NB4 (cell line): ENCODE measurements at places on chromosomes 16 and 17.

GRCh38 chr16:23501291-23501690 lies 9.0 kb downstream of the GGA2 start:
- DNase-seq, result no peak

GRCh38 chr16:58970775-58971174 lies 236.7 kb upstream of the GOT2 start:
- no peak for DNase-seq

DNA sequence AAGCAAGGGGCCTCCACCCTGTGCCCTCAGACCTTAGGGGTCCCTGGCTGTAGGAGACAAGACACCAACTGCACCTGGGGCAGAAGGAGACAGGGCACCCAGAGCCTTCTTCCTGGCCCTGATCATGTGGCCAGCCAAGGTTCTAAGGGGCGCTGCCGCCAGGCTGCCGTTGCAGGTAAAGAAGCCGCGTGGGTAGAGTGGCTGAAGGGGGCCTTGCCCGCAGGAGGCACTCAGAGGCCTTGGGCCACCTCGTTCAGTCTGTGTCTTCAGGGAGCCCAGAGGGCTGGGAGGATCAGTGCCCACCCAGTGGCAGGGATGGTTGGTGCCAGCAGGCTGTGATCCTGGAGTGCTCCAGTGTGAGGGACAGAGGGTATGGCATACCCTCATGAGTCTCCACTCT lies 1.6 kb upstream of the AATK start:
- DNase-seq, result no peak

- DNase-seq, result peak; percentile 81
These were observed 20.4 kb downstream of the CA4 start for GRCh38 chr17:60169921-60170817.

GRCh38 chr16:49867796-49868668 lies 12.1 kb upstream of the ZNF423 start:
- DNase-seq, result no peak

- no peak for DNase-seq
These were observed 10.0 kb upstream of the MPRIP start for GRCh38 chr17:17032131-17032692.

DNA sequence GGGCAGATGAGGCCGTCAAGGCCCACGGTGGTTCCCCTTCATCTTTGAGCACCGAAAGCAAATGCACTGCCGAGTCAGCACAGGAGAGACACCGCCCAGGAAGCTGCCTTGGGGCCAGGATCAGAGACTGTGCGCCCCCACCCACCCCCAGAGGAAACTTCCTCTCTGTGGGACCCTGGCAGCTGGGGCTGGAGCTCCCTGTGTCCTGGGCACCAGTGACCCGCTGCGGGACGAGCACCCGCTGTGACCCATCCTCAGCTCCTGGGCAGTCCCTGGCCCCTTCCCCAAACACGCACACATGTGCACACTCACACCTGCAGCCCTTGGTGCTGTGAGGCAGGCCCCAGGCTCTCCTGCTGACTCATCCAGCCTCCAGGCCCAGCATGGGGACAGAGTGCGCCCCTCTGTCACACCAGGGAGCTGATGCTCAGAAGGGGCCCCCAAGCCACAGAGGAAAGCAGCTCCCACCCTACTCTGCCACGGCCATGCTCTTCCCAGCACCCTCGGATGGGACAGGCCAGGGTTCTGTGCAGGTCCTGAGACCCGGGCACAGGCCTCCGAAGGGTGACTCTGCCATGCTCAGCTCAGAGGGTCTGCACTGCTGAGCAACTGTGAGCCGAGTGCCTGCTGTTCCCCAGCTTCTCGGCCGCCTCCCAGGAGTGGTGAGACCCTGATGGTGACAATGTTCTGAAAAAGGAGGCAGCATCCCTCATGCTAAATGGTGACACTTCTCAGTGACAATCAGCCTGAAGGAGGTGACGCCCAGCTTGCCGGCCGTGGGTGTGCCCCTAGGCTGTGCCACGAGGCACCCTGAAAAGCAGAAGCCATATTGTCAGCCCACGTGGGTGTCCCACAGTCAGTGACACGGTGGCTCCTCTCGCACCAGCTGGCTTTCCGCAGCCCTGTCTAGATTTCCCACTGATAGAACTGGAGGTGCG lies 3.6 kb downstream of the PIEZO1 start:
- DNase-seq, result peak; percentile 84

- DNase-seq, result no peak
These were observed 58.3 kb downstream of the RAI1 start for GRCh38 chr17:17739388-17740066.

- no peak for DNase-seq
These were observed 913 bp downstream of the CDIP1 start for GRCh38 chr16:4537376-4538343.

DNA sequence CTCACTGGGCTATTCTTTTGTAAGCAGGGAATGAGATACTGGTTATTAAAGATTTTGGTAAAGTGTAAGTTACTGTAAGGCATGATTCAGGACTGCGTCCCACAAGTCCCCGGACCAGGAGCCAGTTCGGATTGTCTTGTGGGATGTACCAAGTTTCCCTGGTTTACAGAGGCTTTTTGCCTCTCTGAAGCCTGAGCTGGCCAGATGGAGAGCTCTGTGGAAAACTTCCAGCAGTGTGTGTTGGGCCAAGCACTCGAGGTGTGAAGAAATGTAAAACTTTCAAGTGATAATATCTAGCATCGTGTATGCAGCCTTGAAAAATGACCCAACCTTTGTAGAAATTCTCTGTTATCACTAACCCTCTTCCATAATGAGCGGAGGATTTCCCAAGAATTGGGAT lies 2.4 kb downstream of the EPN2 start:
- no peak for DNase-seq

DNA sequence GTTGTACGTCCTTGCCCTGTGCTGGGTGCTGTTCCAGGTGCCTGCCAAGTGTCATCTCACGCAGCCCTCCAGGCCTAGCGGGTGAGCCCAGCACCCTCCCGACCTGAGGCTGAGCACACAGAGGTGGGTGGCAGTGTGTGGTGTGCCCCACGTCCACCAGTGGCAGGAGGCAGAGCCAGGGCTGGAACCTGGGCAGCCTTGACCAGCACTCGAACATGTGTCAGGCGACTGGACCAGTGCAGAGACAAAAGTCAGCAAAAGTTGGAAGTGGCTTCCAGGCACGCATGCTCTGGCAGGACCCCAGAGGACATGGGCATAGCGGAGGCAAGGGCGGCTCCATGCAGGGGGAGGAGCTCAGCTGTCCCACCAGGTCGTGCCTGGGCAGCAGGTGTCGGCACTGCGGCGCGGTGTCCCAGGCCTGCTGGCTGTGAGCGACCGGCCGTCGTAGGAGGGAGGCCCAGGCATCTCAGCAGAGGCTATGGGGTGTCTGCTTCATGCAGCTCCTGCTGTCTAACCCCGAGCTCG lies 35.8 kb downstream of the COX4I1 start:
- DNase-seq, result no peak

DNA sequence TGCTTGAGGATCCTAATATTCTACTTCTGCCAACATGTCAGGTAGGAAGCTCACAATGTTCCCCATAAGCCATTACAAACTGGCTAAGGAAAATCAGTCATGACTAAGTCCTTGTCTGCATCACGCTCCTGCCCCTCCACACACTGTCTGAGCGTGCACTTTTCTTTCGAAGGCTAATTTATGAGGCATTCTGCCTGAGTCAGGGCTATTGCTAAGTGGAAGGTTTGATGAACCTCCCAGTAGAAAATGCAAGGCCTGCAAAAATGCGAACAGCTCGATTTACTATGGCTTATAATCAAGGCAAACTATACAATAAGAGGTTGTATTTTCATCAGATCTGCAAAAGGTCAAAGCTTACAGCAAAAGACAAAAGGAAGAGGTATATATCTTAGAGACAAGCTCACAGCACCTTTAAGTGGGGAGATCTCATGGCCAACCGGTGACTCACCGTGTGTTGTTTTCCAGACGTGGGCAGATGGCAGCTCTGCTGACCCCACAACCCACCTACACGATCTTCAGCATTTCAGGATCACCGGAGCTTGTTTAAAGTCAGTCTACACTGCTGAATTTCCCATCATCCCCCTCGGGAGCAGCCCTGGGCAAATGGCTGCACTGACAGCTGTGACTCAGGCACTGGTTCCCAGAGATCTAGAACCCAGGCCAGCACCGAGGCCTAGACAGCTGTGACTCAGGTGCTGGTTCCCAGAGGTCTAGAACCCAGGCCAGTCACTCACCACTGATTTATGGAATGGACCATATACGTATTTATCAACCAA lies 26.1 kb downstream of the MEAK7 start:
- DNase-seq, result peak; percentile 18

DNA sequence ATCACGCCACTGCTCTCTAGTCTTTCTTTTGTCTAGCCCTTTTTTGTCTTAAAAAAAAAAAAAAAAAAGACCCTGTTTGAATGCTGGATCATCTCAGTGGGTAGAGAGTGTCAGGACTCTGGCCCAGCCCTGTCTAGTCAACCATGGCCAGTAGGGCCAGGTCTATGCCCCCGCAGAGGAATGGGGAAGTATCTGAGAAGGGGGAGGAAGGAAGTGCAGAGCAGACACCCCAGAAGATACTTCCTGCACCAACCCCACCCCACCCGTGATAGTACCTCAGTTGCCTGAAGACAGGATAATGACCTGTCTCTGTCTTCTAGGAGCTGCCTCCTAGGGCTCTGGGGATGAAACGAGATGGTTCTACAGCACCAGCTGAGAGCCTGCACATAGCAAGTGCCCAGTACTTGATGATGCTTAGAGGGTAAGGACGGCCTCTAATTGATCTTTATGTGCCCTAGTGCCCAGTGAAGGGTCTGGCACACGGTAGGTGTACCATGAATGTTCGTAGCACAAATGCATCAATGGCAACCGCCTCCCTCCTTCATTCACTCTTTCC lies 55.4 kb downstream of the ABAT start:
- peak; percentile 51 for DNase-seq

DNA sequence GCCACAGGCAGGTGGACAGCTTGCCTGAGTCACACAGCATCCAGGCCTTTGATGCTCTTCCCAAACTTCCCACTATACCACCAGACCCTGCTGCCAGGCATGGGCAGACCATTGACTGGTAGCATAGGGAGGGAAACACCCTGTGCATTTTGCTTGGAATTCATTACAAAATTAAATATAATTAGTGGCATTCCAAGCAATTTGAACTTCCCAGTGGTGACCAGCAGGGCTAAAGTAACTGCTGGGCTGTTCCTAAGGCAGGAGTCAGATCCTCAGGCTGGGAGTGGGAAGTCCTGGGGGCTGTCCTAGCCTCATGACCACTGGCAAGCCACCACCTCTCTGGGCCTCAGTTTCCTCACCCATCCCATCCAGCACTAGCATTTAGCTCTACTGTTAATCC lies 3.8 kb downstream of the PRR15L start:
- DNase-seq, result no peak

DNA sequence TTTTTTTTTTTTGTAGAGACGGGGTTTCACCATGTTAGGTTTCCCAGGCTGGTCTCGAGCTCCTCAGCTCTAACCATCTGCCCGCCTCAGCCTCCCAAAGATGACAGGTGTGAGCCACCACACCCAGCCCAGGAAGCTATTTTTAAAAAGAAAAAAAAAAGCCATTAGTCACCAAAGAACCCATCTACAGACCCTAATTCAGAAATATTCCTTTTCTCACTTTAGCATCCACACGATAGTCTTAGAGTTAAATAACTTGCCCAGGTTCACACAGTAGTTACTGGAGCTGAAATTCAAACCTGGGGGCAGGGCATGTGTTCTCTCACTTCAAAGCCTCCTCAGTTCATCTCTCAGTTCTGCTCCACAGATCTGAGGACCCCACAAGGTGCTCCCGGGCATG lies 70.3 kb upstream of the NOL11 start:
- no peak for DNase-seq

DNA sequence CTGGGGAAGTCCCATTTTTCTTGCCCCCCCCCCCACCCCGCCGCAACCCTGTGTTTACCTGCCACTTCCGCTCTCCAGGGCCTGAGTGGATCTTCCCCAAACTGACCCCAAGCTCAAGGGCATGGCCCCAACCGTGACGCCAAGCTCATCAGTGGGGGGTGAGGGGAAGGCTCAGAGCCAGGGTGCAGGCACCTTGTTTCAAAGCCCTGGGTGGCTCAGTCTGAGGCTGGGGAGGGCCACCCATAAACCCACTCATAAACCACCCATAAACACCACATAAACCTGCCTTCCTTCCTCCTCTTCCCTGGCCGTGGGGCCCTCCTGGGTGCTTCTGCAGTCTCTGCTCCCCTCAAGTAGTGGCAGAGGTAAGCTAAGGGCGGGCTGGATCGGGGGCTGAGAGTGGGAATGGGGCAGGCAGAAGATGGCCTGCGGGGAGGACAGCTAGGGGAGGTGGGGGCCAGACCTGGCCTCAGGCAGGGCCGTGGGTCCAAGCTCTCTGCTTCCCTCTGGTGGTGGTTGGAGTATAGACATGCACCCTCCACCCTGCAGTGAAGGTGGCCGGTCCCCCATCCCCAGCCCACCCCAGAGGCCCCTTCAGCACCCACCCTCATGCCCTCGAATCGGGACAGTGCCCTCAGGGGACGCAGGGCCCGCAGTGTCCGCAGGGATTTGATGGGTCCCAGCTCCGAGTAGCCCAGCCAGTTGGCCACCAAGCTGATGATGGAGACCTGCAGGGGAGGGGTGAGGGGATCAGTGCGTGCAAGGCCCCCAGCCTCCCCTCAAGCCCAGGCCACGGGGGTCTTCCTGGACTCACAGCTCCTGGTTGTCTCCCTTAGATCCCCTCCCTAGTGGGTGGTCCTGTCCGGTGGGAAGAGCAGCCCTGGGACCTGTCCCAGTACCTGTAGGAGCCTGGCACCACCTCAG lies 14.6 kb upstream of the CD79B start:
- peak; percentile 66 for DNase-seq

DNA sequence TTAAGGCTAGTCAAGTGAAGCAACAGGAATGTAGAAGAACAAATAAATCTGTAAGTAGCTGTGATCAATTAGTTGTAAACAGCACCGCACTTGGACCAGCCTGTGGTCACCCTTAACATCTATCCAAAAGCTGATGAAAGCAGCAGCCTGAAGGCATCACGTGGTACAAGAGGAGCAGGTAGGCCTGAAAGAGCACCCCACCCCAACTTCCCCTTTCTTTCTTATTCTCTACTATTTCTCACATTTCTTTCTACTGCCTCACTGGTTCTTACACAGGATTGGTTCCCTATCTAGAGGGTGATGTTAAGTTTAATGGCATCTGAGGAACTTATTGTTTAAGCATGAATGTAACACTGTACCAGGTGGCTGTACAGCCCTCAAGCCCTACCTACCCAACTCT lies 42.6 kb upstream of the CLEC18B start:
- DNase-seq, result no peak

GRCh38 chr16:463071-463470 lies 37.6 kb downstream of the RAB11FIP3 start:
- no peak for DNase-seq

GRCh38 chr16:30764816-30765465 lies 2.8 kb downstream of the RNF40 start:
- no peak for DNase-seq

GRCh38 chr17:39678340-39679116 lies 9.3 kb downstream of the PGAP3 start:
- no peak for DNase-seq

DNA sequence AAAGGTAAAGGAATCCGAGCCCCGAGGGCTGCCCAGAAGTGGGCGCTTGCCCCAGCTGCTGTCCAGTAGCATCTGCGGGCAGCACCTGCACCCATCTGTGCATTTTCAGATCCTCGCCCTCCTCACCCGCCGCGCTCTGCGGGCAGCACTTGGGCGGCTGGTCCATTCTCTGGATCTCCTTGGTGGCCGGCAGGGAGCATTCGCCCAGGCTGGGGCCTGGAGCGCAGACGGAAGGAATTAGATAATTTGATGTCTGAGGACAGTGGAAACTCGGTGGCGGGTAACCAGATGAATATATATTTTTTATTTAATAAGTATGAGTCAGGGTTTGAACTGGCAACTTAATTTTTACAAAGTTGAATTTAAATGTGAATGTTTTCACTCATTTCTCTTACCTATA lies 88.5 kb downstream of the NPIPB11 start:
- DNase-seq, result peak; percentile 38
